Activated T-helper 9 cell treated with anti-CD3 and anti-CD28 coated beads, Interleukin-2, amount 50 U/mL, for 16 hours (primary cell): ENCODE measurements at places on chromosomes 5 and 9.

- no peak for DNase-seq
Observed at GRCh38 chr9:89277454-89277853, 33.5 kb upstream of the CKS2 start.

GRCh38 chr5:168740811-168741213 lies 161.6 kb upstream of the PANK3 start:
- no peak for DNase-seq

- no peak for DNase-seq
Observed at GRCh38 chr5:80153586-80154126, 102.2 kb downstream of the SERINC5 start.

- DNase-seq, result no peak
Observed at GRCh38 chr5:81209869-81210493, 23.1 kb upstream of the CKMT2 start.
